ENCODE measurements at places on chromosomes 16 and 17. TPM values are rescaled to one million over a fixed set of nuclear protein-coding genes. Genes with fewer than 3 reads are reported as not detected.

DNA sequence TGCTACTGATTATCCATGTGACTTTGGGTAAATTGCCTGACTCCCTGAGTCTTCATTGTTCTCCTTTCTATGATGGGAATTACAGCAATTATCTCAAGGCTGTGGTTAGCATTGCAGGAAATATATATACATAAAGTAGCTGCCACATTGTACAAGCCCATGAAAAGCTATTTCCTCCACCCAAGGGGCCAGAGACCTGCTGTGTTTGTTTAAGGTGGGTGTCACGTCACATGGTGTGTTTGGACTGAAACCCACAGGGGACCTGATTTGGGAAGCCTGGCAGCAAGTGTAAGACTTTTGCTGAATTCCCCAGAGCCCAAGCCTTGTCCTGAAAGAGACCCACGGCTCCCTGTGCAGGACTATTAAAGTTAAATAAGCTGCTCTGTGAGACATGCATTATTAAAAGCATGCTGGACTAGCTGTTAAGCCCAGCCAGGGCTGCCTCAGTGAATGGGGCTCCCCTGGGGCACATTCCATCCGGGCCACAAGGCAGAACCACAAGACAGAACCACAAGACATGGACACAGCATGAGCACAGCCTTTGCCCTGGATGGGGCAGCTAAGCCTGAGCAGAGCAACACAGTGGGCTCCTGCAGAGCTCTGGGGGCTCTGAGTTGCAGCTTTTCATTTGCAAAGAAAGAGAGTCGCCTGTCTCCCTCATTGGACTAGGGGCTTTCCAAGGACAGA, 148.9 kb downstream of the SPACA3 start:
- no peak for DNase-seq

- DNase-seq = no peak
Measured at GRCh38 chr16:2775131-2775716, 1.9 kb downstream of the ELOB start.

- DNase-seq = no peak
Measured at GRCh38 chr17:42929497-42929844, 28.9 kb downstream of the G6PC1 start.

DNA sequence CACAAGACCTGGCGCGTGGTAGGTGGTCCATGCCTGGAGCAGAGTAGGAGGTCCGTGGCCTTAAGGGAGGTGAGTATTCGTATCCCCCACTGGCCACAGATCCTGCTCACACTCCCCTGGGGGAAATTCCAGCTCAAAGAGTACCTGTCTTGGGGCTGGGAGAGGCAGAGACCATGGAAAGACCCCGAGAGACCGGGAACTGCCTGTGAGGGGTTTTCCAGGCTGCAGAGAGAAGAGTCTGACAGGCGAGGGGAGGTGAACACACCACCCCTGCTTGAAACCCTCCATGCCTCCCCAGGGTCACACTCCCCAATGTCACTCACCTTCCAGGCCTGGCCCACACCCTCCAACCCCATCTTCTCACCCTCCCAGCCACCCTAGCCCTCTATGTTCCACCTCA, 12.6 kb upstream of the SNN start:
- DNase-seq = no peak

- DNase-seq = no peak
Measured at GRCh38 chr16:84233748-84234147, 6.1 kb downstream of the KCNG4 start.

DNA sequence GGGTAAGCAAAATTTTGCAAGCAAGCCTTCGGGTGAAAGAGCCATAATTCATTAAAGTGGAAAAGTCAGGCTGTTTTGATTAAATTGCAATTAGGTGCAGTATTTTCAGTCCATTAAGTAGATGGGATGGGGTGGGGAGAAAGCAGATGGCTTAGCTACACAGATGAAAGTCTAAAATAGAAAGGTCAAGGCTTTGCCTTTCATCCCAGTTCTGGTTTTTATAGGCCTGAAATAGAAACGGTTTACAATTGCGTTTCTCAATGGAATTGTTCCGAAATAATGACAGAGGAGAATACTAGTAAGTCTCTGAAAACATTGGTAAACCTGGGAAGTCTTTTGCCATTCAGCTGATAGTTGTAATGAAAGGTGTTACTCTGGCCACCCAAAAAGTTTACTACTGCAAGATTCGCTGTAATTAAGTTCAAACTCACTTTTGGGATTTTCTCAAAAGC, 1.5 kb downstream of the PPM1E start:
- DNase-seq = no peak

DNA sequence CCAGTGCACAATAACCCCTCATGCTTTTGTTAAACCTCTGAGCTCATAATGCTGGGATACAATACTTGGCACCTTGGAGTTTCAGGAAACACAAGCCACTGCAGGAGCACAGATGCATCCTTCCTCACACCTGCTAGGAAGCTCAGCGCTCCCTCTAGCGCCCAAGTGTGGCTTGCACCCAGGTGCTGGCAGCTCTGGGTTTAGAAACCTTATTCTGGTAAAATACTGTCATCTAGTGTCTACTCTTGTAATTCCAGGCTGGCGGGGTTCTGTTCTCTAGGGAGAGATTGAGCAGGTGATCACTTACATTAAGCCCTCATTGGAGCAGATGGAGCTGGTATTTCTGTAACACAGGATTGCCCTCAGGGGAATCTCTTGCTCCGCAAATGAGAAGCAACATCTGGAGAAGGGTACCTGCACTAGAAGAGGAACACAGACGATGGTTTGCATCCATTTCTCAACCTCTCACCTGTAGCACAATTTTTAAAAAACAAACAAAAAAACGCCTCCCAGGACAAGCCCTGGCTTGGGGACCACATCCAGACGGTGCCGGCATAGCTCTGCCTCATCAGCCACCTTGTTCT, 1.5 kb downstream of the CCL1 start:
- DNase-seq = peak; percentile 67

DNA sequence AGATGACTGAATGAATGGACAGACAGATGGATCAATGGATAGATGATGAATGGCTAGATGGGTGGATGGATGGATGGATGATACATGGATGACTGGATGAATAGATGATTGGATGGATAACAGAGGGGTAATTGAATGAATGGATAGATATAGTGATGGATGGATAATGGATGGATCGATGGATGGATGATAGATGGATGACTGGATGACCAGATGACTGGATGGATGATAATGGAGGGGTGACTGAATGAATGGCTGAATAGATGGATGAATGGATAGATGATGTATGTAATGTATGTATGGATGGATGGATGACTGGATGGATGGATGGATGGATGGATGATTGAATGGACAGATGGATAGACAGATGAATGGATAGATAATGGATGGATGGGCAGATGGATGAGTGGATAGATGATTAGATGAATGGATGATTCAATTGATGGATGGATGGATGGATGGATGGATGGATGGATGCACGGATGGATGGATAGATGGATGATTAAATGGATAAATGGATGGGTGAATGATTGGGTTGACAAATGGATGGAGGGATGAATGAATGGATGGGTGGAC, 87.7 kb downstream of the CDYL2 start:
- no peak for DNase-seq

- DNase-seq = no peak
Measured at GRCh38 chr17:80730739-80731138, 186.1 kb downstream of the RPTOR start.

GRCh38 chr16:29820730-29821642, 724 bp downstream of the MVP start:
- DNase-seq = no peak

GRCh38 chr17:37358098-37358829, 17.5 kb upstream of the C17orf78 start:
- DNase-seq = peak; percentile 60

DNA sequence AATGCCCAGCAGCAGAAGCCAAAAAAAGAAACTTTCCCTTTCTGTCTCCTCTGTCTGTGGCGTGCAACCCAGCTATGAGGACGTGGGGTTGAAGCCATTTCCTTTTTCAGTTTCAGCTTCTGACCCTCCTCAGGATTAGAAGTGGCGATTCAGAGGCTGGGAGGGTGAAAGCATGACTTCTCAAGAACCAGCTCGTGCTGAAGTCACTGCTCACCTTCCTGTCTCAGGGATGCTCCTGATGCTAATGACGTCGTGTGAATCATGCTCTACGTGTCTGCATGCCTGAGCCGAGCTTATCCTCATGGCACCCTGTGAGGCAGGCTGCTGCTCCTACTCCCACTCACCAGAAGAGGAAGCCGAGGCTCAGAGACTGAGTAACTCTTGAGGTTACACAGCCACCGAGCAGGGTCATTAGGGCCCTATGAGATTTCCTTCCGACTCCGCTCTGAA, 5.7 kb upstream of the LPO start:
- DNase-seq = peak; percentile 90

DNA sequence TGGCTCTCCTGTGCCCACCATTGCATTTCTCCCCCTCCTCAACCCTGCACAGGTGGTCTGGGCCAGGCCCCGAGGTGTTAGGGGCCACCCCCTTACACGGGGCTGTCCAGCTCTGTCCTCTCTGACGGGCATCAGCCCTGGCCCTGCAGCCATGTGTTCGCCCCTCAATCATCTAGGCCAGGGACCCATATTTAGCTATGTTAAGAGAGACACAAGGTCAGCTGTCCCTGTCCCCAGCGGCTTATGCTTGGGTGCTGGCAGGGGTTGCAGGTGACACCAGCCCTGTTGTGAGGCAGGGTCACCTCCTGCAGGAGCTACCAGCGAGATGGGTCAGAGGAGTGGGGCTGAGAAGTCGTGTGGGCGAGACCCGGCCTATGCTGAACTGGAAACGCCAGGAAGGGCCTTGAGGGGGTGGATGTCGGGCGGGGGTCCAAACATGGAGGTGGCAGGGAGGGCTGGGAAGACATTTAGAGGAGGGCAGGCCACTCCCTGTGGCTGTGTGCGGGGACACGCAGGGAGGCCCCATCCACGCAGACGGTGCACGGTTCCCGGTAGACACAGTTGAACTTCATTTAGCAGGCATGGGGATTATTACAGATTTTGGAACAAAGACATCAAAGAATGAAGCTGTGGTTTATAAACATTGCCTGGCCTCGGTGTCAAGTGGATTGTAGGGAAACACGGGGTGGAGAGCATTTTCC, 133.2 kb upstream of the CHMP6 start:
- DNase-seq = no peak

DNA sequence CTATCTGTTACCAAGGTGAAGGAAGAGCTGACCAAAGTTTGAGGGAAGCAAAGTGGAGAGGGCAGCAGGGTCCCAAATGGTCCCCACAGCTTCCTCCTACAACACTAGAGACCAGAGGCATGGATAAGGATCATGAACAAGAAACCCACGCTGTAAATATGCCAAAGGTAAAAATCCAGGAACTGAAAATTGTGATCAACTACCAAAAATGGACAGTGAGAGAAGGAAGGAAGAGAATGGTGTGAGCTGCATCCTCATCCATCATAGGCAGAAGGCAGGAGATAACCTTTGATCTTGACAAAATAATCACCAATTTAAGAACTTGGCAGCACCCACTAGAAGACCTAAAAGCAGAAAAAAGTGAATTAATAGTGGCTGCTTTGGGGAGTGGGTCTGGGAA, 66.2 kb downstream of the CYTH1 start:
- no peak for DNase-seq

DNA sequence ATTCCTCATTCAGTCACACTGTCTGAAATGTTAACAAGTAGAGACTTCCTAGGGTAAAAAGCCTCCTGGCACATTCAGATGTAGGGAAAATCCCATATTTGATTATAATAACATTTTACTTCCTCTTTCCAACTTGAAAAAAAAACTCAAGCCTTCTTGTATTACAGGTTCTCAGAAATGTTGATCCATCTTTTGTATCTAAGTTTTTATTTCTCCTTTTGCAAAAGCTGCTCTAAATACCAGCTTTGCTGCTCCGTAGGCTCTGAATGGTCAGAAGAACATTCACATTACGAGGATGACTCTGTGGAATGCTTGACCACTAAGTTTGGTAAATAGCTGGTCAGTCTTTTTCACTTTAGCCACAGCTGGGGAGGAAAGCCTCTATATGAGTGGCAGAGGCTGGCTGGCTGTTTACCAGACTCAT, 13.2 kb upstream of the HEATR6 start:
- peak; percentile 71 for DNase-seq

GRCh38 chr16:88289561-88289960, 93.2 kb upstream of the ZNF469 start:
- DNase-seq = no peak

GRCh38 chr17:83086907-83087787, 7.7 kb downstream of the METRNL start:
- no peak for DNase-seq

Gene TBC1D3H
- total RNA-seq = not detected

Gene HSPB9
- total RNA-seq = not detected

Gene STXBP4
- total RNA-seq = 12.6 TPM

Gene MEIOC
- 0.55 TPM for total RNA-seq
